Right cardiac atrium (tissue), 5 donors: ENCODE measurements at places on chromosomes 7 and 10. TPM values are rescaled to one million over a fixed set of nuclear protein-coding genes. Genes with fewer than 3 reads are reported as not detected.

GRCh38 chr7:2709553-2710285 is 21.7 kb downstream of the AMZ1 start:
- peak; percentile 81 for DNase-seq

ITGA8 gene
- 8.8 TPM for total RNA-seq

DNA sequence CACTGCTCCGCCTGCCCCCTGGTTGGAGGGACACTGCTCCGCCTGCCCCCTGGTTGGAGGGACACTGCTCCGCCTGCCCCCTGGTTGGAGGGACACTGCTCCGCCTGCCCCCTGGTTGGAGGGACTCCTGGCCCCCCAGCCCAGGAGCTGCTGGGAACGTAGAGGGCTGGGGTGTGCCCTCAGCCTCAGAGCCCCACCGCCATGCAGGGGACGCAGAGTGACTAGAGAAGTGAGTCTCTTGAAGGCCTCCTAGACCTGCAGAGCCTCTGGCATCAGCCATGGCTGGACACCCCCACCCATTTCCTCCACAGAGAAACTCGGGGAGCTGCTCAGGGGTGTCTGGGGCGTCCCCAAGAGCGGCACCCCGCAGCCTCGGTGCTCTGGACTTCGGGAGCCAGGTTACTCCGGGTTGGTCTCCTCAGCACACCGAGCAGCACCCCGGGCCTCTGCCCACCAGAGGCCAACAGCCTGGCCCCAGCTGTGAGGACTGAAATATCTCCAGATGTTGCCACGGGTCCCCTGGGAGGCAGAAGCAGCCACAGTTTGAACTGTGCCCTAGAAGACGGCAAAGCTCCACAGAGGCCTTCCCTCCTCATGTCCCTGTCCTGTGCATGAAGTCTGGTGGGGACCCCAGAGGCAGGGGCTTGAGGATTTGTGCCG is 191.9 kb downstream of the ELFN1 start:
- DNase-seq, result peak; percentile 39

- no peak for DNase-seq
These were observed 7.4 kb downstream of the SH3PXD2A start for GRCh38 chr10:103847909-103848468.
